ENCODE measurements at places on chromosomes 4 and X.

- DNase-seq = no peak
Observed at GRCh38 chr4:100797791-100798190, 280.0 kb upstream of the EMCN start.

GRCh38 chrX:149909324-149910177, 19.8 kb upstream of the HSFX4 start:
- DNase-seq = no peak

- DNase-seq = no peak
Observed at GRCh38 chr4:1409079-1409478, 2.8 kb upstream of the NKX1-1 start.

GRCh38 chr4:22338796-22339195, 177.1 kb downstream of the ADGRA3 start:
- no peak for DNase-seq

- no peak for DNase-seq
Observed at GRCh38 chr4:3871881-3872833, 106.0 kb downstream of the ADRA2C start.

DNA sequence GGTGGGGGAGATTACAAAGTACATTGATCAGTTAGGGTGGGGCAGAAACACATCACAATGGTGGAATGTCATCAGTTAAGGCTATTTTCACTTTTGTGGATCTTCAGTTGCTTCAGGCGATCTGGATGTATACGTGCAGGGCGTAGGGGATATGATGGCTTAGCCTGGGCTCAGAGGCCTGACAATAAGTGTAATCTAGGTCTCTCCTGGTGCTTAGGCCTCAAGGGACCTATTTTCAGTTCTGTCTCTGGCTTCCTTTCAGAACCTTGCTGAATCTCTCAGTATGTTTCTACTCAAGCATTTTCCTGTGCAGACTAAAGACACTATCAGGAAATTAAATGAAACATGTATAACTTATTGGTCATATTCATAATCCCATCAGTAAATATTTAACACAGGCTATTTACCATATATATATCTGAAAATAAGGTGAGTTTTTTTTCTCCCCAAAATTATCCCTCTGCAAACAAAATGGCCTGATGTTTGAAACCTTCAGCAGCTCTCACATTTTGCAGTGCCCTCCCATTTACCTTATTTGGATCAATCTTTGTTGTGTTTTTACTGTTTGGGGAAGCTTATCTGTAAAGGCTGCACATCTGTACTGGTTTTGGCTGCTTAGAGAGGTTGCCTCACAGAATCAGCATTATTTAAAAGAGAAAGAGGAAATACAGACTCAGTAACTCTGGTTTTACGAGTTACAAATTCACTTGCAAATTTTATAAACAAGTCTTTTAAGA, 2.3 kb upstream of the ZCCHC4 start:
- no peak for DNase-seq

DNA sequence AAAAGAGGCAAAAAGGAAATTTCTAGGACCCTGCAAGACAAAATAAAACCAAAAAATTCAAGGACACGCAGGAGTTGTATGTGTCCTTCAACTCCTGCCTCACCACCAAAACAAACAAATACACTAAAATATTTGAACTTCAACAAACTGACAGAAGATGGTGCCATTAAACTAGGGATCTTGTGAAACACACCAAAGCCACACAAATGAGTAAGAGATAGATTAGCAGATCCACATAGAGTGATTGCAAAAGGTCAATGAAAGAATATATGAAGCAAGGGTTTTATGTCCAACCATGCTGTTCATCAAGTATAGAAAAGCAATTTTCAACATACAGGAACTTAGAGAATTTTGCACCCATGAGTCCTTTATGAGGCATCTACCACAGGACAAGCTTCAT, 40.1 kb upstream of the SCML1 start:
- DNase-seq = no peak

DNA sequence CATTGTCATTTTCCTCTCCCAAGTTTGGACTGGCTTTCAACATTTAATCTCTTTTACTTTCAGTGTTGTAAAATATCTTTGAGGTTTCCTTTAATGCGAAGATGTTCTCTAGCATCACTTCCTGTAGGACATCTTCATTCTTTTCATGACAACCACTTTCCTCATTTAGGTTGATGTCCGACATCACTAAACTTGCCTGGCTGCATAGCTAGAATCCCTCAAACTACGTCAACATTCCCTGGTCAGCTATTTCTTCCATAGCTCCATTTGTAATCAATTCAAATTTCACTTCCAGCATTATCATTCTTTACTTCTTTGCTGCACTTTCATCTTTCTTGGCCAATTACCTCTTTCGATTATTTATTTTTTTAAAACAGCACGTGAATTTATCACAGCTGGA, 198.6 kb upstream of the EMCN start:
- DNase-seq = no peak

DNA sequence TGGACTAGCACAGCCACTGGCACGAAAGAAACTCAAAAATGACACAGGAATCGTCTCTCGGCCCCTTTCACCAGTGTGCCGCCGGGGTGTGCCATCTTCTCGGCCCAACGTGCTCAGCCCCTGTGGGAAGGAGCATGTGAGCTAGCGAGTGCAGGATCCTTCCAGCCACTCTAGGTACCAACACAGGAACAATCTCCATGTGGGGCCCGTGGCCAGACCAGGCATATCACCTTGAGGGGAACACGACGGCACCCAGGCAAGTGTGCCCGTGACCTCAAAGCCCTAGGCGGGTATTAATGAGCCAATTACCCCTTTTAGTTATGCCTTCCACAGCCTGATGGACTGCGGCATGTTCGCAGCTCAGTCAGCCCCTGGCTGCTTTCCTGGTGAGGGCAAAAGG, 231.5 kb downstream of the FAT4 start:
- no peak for DNase-seq

DNA sequence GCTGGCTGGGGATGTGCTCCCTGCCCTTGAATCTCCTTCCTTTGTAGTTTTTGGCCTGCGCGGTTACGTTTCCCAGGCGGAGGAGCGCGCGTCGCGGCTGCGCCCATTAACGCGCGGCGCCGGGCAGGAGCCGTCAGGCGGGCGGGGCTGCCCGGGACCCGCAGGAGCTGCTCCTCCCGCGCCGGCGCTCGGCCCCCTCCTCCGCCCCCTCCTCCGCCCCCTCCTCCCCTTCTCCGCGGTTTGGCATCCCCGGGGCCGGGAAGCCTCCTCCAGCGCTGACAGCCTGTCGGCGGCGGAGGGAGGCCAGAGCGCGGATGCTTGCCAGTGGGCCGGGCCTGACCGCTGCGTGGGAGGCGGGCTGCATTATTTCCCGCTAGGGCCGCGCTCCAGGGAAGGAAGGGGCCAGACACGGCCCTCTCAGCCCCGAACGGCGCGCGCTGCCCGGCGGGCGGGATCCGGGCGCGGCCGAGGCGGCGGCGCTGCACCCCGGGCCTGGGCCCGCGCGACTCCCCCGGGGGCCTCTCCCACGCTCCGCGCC, at the start of gene DCLK2:
TSS of gene DCLK2 (plus strand) at position 405 of the 538 bp plus-strand sequence. CDS start 583 bp downstream, outside the sequence.
- no peak for DNase-seq

DNA sequence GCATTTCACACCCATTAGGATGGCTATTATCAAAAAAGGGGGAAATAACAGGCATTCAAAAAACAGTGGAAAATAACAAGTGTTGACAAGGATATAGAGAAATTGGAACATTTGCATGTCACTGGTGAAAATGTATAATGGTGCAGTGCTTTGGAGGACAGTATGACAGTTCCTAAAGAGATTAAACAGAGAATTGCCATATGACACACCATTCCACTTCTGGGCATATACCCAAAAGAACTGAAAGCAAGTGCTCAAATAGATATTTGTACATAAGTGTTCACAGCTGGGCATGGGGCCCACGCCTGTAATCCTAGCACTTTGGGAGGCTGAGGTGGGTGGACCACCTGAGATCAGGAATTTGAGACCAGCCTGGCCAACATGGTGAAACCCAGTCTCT, 348.1 kb downstream of the NR3C2 start:
- DNase-seq = no peak

GRCh38 chr4:42671431-42672194, 14.7 kb upstream of the ATP8A1 start:
- peak; percentile 58 for DNase-seq

DNA sequence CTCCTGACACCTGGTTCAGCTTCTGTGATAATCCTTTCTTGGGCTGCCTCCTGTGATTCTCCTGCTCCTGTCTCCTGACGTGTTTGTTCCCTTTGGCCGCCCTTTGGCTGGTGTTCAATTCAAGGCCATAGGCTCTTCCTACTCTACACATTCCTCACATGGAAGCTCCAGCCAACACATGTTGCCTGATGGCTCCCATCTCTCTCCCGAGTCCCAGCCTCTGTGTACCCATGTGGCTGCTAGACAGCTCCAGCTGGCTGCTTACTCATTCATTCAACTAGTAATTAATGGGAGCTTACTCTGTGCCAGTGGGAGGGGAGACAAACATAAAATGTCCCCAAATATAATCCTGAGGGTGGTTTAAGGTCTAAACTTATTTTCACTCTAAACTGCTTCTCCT, 9.2 kb upstream of the MED28 start:
- DNase-seq = no peak

DNA sequence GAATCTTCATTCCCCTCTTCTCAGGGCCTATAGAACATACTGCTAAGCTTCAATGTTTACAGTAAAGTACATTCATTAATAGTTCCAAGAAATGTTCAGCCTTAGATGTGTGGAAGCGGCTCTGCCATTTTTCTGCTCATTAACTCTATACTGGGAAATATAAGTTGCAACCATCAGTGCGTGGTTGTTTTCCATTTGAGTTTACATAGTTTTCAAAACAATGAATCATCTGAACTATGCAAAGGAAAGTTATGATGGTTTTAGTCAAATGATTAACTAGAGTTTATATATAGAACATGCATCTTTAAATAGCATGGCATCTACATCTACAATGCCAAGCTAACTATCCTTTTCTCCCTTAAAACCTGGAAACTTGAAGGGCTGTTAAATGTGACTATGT, 29.6 kb downstream of the LEF1 start:
- DNase-seq = no peak

DNA sequence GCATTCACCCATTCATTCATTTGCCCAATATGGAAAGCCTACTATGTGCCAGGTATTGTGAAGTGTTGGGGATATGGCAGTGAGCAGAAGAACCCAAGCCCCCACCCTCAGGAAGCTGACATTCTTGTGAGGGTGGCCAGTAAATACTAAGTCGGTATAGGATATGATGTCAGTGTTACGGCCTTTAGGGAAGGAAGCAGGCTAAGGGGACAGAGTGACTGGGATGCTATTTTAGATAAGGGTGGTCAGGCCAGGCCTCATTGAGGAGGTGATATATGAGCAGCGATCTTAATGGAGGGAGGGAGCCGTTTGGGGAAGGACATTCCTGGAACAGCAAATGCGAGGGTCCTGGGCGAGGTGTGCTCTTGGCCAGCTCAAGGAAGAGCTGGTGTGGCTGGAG, 2.0 kb downstream of the ATP6AP1 start:
- DNase-seq = no peak

- no peak for DNase-seq
Observed at GRCh38 chr4:10590896-10591295, 93.7 kb downstream of the CLNK start.

DNA sequence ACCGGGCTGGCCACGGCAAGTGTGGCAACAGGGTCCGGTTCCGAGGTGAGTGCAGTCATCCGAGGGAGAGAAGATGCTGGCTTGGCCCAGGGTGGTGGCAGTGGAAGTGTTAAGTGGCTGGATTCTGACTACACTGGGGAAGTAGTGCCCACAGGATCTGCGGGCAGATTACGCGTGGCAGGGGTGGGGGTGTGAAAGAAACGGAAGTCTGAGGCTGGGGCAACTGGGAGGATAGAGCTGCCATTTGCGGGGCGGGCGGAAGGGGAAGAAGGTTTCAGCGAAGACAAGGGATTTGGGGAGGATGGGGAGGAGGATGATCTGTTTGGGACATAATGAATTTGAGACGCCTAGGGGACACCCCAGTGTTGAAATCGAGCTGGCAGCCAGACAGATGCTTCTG, 5.3 kb downstream of the RS1 start:
- no peak for DNase-seq

- no peak for DNase-seq
Observed at GRCh38 chr4:139761461-139761860, 95.8 kb downstream of the MGST2 start.

DNA sequence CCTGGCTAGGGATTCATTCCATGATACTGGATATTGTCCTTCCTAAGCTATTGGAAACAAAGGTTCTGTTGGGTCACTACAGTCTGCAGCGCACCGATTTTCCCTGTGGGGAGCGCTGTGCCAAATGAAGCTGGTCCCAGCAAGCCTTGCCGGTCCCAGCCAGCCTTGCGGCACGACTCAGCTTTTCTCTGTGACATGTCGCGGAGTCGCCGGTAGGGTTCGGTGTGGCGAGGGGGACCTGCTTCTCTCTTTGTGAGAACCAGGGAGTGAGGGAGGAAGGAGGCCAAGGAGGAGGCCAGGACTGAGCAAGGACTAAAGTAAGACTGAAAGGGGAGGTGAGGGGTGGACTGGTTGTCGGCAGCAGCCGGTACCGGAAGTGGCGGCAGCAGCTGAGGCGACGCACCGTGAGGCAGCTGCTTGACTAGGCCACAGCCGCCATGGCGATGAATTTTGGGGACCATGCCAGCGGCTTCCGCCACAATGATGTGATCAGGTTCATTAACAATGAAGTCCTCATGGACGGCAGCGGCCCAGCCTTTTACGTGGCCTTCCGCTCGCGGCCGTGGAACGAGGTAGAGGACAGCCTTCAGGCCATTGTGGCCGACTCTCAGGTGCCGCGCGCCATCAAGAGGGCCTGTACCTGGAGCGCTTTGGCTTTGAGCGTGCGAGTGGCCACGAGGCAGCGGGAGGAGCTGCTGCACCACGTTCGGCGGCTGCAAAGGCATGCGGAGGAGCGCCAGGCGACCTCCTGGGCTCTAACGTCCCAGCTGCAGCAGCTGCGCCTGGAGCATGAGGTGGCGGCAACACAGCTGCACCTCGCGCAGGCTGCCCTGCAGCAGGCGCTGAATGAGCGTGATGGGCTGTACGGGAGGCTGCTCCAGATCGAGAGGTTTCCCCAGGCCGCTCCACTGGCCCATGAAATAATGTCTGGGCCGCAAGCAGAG, at the start of gene TEX13D:
TSS of gene TEX13D (plus strand) at position 180 of the 944 bp plus-strand sequence. CDS start at position 438, 258 bp downstream.
- no peak for DNase-seq

GRCh38 chr4:83582289-83582785, 46.4 kb downstream of the GPAT3 start:
- no peak for DNase-seq

GRCh38 chr4:69860052-69860451, at the start of gene SULT1E1:
Gene SULT1E1, minus strand, starts transcription at chr4:69860145. Its CDS starts 2,501 bp downstream, at chr4:69857644.
- no peak for DNase-seq

- DNase-seq = no peak
Observed at GRCh38 chr4:121655320-121656268, 41.2 kb downstream of the ANXA5 start.

GRCh38 chr4:86250619-86251018, 109.2 kb downstream of the MAPK10 start:
- DNase-seq = no peak

DNA sequence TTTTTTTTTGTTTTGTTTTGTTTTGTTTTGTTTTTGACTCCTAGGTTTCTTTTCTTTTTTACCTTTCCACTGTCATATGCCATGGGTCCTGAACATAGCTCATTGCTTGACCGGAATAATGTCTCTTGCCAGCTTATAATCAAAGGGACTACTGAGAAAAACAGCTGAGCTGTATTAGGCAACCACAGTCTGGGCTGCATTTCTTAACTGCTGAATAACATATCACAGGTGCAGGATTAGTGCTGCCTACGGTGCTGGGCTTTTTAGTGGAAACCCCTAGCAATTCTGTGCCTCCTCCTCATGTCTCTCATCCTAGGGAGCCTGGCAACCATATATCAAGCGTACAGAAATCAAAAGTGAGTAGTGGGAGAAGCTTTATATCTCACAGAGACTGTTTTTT, 333.5 kb downstream of the BMPR1B start:
- no peak for DNase-seq

- DNase-seq = peak; percentile 60
Observed at GRCh38 chrX:43557792-43558191, 98.3 kb upstream of the MAOA start.
